ENCODE measurements at places on chromosomes 5 and 9.

DNA sequence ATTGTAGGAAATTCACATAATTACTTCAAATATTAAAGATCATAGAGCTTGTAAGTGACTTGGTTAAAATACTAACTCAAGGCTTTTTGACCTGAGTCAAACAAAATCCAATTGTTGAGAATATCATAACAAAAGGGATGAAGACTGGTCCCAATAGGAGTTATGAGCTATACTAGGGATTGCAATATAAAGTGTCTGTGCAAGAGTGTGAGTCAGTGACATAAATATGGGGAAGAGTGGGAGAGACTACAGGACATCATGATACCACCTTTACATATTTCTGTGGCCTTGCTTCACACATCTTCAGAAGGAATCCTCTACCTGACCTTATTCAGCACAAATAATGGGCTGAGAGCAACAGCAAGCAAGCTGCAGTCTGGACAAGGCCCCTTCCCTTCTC is 180.9 kb upstream of the SLC24A2 start:
- DNase-seq, result no peak

DNA sequence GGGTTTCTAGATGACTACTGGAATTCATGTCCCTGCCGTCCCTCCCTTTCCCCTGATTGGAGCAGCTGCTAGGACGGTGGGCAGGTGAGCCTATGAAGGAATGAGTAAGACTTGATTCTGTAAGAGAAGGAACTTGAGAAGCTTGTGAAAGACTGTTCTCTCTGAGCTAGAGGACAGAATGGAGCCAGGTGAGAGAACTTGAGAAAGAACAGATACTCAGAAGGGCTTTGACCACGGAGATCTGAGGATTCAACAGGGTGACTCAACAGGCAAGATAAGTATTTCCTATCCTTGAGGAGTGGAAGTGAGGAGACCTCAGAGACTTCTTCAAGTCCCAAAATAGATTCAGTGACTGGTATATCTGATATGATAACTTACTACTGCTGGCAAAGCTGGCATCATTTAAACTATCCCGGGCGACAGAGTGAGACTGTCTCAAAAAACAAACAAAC is 41.9 kb downstream of the HSDL2 start:
- no peak for DNase-seq

DNA sequence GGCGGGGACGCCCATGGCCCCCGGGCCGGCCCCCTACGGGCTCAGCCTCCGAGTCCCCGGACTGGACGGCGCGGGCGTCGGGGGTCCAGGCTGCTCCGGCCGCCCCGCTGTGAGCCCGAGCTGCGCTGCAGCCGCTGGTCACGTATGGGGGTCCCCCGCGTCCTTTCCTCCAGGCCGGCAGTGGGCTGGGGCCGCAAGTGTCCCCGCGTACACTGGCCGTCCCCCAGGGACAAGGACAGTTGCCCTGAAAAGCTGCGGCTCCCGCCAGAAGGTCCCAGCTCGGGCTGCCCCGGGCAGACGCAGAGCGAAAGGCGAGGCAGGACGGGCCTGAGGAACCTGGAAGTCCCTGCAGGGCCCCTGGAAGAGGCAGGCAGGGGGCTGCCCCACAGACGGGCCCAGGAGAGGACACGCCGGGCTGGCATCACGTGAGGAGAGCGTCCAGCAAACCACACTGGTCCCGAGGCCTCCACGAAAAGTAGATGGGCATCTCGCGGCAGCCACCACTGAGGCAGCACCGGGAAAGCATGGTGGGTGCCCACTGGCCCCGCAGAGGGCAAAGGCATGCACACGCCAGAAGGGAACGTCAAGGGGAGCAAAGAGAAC is 3.3 kb upstream of the NKD2 start:
- DNase-seq, result no peak

GRCh38 chr9:26158631-26159150 is 480.4 kb upstream of the TUSC1 start:
- DNase-seq, result no peak

GRCh38 chr9:87036506-87036905 is 89.2 kb upstream of the GAS1 start:
- no peak for DNase-seq

GRCh38 chr9:1606253-1606652 is 408.9 kb upstream of the SMARCA2 start:
- no peak for DNase-seq

- DNase-seq, result no peak
These were observed 15.6 kb downstream of the FCN2 start for GRCh38 chr9:134895908-134896833.

GRCh38 chr9:127022913-127023660 is 99.3 kb downstream of the ANGPTL2 start:
- no peak for DNase-seq

GRCh38 chr5:42285230-42285629 is 138.0 kb upstream of the GHR start:
- no peak for DNase-seq

GRCh38 chr9:108282872-108283271 is 572.9 kb downstream of the ACTL7B start:
- no peak for DNase-seq

GRCh38 chr5:73321757-73322436 is 126.7 kb downstream of the FOXD1 start:
- DNase-seq, result no peak

DNA sequence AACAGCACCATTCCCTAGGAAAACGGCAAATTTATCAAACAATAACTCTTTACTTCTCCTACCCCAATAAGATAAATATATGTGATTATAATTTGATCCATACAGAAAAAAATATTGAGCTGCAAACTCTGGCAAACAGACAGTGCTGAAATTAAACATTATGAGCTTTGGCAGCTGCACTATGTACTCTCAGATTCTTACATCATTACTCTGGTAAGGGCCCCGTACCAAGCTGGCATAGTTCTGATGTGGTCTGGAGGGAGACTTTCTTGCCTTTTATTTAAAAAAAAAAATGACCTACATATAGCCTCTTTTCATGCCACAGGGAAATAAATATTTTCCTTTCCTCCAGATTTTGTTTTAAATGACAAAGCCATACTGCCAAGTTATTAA is 95.0 kb downstream of the NR6A1 start:
- no peak for DNase-seq

GRCh38 chr9:113541019-113541900 is 77.7 kb downstream of the RGS3 start:
- DNase-seq, result no peak

DNA sequence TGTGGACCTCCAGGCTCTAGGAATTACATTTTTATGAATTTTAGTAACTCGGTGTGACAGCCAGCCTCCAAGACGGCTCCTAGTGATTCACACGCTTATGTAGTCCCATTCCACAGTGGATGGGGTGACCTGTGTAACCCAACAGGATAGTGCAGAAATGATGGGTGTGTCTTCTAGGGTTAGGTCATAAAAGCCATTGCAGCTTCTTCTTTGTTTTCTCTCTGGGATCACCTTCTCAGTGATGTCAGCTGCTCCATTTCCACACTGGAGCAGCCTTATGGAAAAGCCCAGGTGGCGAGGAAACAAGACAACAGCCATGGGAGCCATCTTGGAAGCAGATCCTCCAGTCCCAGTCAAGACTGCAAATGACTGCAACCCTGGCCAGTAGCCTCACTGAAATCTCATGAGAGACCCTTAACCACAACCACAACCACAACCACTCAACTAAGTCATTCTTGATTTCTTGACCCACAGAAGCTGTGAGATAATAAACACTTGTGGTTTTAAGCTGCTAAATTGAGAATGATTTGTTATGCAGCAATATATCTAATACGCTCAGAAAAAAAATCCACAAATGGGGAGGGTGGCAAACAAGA is 5.1 kb upstream of the GNPDA1 start:
- no peak for DNase-seq

DNA sequence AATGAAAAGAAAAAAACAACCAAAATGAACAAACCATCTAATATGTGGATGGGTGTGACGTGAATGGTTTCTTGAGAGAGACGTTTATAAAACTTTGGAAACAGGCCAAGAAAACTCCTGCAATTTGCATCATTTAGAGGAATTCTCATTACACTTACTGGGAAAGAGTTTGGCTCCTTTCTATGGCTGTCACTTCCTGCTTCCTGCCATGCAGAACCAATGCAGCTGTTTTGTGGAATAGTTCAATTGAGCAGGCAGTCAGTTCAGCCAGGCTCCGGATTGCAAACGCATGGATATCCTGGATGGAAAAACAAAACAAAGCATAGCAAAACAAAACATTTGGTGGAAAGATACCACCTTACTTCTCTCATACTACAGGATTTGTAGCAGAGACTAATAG is 36.6 kb downstream of the FAM114A2 start:
- DNase-seq, result no peak

DNA sequence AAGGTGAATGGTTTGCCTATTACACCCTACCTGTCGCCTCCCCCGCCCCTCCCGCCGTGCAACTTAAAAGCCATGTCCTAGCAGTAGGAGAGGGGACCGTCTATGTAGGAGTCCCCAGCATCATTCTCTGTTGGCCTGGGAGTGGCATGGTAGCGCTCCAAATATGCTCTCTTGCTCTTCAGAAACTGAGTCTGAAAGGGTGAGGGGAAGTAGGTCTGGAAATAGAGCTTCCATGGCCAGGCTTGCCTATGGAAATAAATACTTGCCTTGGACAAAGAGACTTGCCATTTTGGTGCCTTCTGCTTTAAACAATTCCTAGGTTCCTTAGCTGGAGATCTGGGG is 1.4 kb downstream of the RGS7BP start:
- no peak for DNase-seq

DNA sequence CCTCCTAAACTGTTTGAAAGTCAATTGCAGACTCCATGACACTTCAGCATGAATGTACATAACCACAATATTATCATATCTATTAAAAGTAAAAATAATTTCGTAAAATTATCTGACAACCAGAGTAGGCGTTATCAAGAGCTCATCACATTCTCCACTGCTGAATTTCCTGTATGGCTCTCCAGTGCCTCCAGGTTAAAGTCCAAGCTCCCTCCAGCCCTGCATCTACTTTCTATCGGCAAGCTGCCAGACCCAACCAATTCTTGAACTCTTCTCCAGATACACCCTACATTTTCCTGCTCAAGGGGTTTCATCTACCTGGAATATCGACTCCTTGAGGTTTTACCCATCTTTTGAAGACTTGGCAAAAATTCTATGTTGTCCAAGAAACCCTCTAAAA is 74.5 kb upstream of the TBC1D2 start:
- DNase-seq, result no peak

DNA sequence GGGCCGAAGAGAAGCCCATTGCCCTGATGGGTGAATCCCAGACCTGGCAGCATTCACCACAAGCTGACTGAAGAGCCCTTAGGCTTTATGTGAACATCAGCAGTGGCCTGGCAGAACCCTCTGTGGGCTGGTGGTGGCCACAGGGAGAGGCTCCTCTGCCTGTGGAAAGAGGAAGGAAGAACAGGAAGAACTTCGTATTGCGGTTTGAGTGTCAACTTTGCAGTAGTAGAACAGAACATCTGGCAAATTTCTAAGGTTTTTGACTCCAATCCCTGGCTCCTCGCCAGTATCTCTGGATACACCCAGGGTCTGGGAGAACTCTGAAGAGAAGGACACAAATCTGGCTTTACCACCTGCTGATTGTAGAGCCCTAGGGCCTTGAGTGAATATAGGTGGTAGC is 356.4 kb upstream of the GRAMD2B start:
- no peak for DNase-seq

Data from stimulated activated CD4-positive, alpha-beta T cell treated with anti-CD3 and anti-CD28 coated beads, Interleukin-4, amount 100 ng/mL, for 48 hours (primary cell).